HFFc6 (cell line): ENCODE measurements at places on chromosomes 12 and 14. TPM values are rescaled to one million over a fixed set of nuclear protein-coding genes. Genes with fewer than 3 reads are reported as not detected.

GRCh38 chr12:47237751-47238211 is 158.0 kb upstream of the AMIGO2 start:
- no peak for DNase-seq

- DNase-seq: no peak
Observed at GRCh38 chr12:116765271-116765670, 27.2 kb downstream of the RNFT2 start.

DNA sequence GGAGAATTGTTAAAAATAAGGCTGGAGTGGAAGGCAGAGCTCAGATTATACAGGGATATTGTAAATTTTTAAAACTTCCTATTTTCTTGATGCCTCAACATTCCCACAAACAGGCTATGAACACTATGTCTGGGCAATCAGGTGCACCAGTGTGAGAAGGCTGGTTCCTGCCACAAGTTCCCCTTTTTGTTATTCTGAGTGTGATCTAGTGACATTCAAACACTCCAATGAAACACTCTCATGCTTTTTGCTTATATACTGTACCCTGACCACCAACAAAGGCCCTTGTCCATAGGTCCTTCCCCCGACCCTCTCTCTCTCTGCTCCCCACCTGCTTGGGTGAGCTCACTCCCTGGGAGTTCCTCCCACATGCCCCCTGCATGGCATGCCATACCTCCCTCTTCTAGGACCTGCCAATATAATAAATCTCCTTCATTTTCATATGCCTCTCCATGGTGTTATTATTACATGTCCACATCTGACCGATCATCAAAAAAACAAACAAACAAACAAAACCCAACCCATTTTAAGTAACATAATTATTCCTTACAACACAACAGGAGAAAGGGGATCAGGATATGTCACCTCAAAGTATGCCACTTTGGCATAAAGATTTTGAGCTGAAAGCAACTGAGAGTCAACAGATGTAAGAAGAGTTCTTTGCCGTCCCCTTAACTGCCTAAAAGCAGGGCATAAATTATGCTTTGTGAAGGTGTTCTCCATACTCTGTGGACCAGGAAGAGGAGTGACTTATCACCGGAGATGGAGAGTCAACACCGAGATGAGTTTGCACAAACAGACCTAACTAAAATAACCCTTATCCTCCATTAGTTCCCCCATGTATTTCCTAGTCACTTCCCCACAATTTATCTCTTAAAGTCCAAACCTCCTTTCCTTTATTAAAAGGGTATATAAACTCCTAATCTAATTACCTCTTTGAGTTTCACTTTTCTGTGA is 42.5 kb upstream of the CATSPERB start:
- no peak for DNase-seq

- DNase-seq: no peak
Observed at GRCh38 chr14:53714495-53715192, 242.0 kb downstream of the BMP4 start.

- DNase-seq: peak; percentile 57
Observed at GRCh38 chr12:108609537-108610335, 11.9 kb upstream of the TMEM119 start.

DNA sequence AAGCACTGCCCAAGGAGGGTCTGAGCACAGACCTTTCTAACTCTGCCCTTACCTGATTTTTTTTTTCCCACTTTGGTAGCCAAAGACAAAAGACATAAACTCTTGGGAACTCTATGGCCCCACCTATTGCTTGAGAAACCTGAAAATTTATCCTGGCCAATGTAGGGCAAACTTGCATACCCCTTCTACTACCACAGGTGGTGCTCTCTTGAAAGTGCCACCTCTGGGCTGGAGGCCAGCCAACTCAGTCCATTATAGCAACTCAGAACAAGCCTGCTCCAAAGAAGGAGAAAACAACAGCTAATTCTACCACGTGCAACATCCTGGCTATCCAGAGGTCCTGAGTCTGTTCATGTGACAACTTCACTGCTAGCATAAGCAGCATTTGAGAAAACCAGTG is 55.7 kb upstream of the ABCD2 start:
- no peak for DNase-seq

- no peak for DNase-seq
Observed at GRCh38 chr12:60159761-60160160, 563.9 kb downstream of the SLC16A7 start.

- DNase-seq: no peak
Observed at GRCh38 chr14:29054119-29054518, 287.5 kb downstream of the FOXG1 start.

- no peak for DNase-seq
Observed at GRCh38 chr14:87325741-87326140, 667.2 kb downstream of the GALC start.

GRCh38 chr12:40335991-40336390 is 111.2 kb downstream of the LRRK2 start:
- DNase-seq: no peak

DNA sequence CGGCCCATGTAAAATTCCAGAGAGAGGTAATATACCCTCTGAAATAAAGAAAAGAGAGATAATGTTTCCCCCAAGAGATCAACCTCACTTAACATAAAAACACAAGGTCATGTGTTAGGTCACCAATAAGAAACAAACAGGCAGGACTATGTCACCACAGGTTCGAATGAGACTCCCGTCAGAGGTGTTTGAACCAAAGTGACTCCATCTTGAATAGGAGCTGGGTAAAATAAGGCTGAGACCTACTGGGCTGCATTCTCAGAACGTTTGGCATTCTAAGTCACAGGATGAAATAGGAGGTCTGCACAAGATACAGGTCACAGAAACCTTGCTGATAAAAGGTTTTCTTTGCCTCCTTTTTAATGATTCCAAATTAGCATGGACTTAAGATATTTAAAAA is 6.5 kb downstream of the PYGL start:
- no peak for DNase-seq

GRCh38 chr12:64700532-64700931 is 58.7 kb downstream of the GNS start:
- DNase-seq: no peak

- DNase-seq: no peak
Observed at GRCh38 chr12:24054416-24054815, 104.9 kb upstream of the SOX5 start.

KRT6C gene
- total RNA-seq: not detected in 3 replicates

KITLG gene
- total RNA-seq: 42.3 to 73.9 TPM (median 47.2 TPM) in 3 replicates

TTC9 gene
- 0.05 and 0.11 TPM in 2 replicates for total RNA-seq

PRKD1 gene
- 20.7 to 22.1 TPM (median 21.8 TPM) in 3 replicates for total RNA-seq

TAS2R50 gene
- 0.19 to 0.22 TPM in 2 of 3 replicates, not detected in the other for total RNA-seq

NKX2-1 gene
- not detected in 3 replicates for total RNA-seq
